Breast epithelium (tissue), 4 donors: ENCODE measurements at places on chromosomes 2 and 18.

GRCh38 chr2:2926858-2927175 is 450.8 kb downstream of the EIPR1 start:
- DNase-seq = no peak

DNA sequence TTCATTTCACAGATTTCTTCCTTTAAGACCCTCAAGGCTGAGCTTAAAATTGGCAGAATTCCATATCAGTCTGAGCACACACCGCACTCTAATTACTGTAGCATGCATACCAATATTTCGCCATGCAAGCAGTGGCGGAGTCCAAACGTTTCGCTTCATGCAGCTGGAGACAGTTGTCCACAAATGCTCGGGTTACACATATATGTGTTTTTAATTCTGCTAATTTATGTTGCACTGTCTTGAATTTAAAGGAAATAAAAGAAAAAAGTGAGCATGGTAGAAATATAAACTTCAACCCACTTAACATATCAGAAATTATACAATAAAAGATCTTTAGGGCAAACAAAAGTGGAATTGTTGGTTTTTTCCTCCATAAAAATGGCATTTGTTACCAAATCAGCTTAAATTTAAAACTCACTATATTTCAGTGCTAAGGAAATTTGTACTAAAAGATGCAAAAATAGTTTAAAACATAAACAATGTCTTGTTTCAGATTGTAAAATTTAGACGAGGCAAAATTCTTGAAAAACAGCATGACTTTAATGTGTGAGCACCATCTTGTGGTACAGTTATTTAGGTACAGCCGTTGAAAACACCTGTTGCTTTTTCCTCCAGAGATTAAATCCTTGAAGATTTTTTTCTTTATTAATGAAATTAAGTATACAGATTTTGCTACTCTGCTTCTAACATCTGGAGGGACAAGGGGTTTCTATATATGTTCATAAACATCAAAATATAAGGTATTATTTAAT is 24.1 kb upstream of the KANSL1L start:
- no peak for DNase-seq

GRCh38 chr18:8962855-8963635 is 139.5 kb upstream of the NDUFV2 start:
- no peak for DNase-seq

GRCh38 chr18:14767474-14767873 is 19.5 kb downstream of the ANKRD30B start:
- DNase-seq = no peak

- peak; percentile 71 for DNase-seq
Measured at GRCh38 chr2:98730053-98730706, 752 bp downstream of the MGAT4A start.

- DNase-seq = no peak
Measured at GRCh38 chr2:6831229-6831628, 34.5 kb downstream of the CMPK2 start.

DNA sequence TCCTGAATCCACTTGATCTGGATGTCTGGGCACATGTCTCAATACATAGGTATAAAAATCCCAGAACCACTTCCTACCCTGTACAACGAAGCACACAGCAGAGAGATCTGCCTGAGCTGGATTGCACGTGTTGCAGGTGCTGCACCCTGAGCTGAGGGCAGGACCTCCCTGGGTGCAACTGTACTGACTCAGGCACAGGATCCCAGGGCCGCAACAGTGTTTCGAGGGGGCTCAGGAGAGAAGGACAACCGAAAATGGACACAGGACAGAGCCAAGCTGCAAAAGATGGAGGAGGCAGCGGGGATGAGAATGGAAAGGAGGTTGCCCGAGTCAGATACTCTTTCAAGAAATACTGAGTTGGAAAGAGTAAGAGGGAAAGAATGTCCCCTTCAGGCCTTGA is 354.1 kb downstream of the EIPR1 start:
- no peak for DNase-seq

- peak; percentile 47 for DNase-seq
Measured at GRCh38 chr2:1484131-1484884, 71.0 kb downstream of the TPO start.

GRCh38 chr2:132550946-132551345 is 119.1 kb downstream of the LYPD1 start:
- DNase-seq = no peak

DNA sequence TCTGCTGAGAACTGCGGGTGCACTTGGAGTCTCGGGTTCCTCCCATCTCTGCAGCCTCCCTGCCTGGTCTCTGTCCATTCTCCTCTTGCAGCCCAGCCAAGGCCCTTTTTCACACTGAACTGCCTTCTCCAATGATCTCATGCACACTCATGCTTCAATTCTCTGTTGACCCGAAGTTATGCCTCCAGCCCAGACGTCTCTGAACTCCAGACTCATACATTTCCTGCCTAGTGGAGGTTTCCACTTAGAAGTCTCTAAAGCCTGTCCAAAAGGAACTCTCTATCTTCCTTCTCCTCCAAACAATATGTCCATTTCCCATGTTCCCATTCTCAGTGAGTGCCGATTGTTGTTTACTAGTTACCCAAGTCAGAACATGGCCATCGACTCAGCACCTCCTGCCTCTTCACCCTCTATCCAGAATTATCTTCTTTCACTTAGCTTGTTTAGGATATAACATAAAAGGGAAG is 155.2 kb downstream of the IRS1 start:
- DNase-seq = no peak

GRCh38 chr18:11002796-11003195 is 146.6 kb downstream of the PIEZO2 start:
- DNase-seq = no peak

DNA sequence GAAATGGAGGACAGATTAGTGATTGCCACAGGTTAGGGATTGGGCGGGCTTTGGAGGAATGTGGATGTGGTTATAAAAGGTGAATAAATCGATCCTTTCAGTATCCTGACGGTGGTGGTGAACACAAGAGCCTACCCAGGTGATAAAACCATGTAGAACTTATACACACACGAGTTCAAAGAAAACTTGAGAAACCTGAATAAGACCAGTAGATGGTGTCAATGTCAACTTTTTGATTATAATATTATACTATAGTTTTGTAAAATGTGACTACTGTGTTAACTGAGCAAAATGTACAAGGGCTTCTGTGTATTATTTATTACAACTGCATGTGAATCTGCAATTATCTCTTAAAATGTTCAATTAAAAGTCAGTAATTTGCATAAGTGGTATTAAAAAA is 136.3 kb downstream of the ERBB4 start:
- no peak for DNase-seq

DNA sequence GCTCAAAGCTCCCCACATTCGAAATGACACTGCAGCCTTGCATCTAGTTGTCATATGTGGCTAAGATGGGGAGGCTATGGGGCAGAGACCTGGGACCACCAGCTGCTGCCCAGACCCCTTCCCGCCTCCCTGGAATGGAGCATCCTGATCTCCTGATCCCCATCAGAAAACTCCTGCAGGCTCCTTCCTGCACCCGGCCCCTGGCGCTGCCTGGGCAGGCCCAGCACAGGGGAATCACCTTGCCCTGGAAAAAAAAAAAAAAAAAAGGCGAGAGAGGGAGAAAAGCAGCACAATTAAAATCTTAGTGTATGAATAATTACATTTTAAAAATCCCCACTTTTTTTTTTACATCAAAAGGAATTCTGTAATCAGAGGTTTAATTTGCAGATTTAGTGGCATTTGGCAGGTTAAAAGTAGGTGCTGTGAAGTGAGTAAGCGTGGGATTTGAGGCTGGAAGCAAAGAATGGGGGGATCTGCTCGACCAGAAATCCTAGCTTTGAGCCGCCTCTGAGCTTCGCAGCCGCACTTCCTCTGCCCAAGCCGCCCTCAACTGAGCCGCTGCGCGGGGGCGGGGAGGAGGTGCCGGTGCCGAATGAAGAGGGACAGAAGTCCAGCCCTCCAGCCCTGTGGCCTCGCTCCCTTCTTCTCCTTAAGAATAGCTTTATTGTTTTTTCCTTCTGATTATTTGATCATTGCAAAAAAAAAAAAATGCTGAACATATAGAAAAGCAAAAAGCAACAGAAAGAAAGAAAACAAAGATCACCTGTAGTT is 30.0 kb downstream of the THNSL2 start:
- no peak for DNase-seq

- DNase-seq = no peak
Measured at GRCh38 chr2:133952896-133953295, 301.0 kb upstream of the MGAT5 start.

DNA sequence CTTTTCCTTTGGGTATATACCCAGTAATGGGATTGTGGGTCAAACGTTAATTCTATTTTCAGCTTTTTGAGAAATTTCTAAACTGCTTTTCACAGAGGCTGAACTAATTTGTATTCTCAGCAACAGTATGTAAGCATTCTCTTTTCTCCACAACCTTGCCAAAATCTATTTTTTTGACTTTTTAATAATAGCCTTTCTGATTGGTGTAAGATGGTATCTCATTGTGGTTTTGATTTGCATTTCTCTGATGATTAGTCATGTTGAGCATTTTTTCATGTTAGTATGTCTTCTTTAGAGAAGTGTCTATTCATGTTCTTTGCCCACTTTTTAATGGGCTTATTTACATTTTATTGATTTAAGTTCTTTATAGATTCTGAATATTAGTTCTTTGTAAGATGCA is 145.5 kb downstream of the TRABD2A start:
- no peak for DNase-seq

GRCh38 chr18:7070466-7070865 is 47.1 kb downstream of the LAMA1 start:
- no peak for DNase-seq

DNA sequence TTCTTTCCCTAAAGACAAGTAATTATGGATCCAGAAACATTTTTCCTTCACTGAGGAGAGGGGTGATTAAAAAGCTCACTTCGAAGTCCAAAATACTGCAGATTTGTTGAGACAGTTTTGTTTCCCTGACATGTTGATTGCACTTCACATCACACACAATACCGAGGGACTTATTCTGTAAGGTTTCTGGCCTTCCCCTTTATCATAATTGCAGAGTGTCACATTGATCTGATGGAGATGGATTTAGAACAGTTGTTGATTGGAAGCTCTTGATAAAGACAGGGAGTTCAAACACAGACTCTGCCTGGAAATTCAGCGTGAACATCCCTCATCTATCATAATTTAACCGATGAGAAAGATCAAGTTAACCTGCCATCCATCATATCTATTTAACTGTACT is 163.6 kb downstream of the PTPRM start:
- DNase-seq = no peak

DNA sequence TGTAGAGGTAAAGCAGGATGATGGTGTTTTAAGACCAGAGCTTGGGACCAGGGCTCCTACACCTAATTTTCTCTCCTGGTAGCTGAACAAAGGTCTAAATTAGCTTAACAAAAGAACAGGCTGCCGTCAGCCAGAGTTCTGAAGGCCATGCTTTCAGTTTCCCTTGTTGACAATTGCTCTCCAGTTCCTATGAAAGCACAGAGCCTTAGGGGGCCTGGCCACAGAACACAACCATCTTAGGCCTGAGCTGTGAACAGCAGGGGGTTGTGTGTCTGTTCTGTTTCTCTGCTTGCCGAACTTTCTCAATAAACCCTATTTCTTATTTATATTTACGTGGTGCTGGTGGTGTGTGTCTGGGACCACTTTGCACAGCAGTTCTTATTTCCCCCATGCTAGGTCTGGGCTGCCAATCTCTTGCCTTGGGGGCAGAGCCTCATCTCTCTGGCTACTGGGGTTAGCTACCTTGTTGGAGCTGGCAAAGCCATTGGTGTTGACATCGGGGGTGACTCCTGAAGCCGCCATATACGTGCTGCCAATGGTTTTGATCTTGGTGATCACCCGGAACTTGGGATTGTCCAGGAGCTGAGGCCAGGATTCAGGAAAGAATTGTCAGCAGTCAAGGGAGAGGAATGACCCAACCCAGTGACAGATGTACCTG is 29.0 kb downstream of the CENPO start:
- DNase-seq = no peak

DNA sequence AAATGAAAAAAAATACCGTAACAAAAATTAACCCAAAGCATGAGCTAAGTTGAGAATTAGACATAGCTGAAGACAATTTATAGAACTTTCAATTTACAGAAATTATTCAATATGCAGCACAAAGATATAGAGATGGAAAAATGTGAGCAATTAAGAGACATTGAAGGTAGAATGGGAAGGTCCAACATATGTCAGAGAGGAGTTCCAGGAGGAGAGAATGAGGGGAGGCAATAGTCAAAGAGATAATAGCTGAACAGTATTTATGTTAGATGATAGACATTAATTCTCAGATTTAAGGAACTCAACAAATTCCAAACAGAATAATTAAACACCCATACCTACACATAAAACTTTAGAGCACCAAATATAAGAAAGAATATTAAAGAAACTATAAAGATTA is 103.0 kb upstream of the MSTN start:
- DNase-seq = no peak

- DNase-seq = no peak
Measured at GRCh38 chr2:168705534-168706470, 96.6 kb upstream of the NOSTRIN start.

GRCh38 chr2:239499726-239500573 is 99.1 kb upstream of the HDAC4 start:
- no peak for DNase-seq

DNA sequence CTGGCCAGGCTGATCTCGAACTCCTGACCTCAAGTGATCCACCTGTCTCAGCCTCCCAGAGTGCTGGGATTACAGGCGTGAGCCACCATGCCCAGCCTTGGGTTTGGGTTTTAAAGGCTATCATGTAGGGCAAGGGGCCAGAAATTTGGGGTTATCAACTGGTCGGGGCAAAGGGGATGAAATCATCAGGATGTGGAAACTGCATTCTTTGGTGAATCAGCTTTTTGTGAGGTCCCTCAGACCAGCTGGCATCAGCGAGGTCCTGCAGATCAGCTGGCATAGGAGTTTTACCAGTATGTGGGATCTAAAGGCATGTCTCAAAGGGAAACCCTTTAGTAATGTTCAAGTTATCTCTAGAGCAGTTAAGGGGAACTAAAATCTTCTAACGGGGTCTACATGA is 6.4 kb upstream of the GEMIN6 start:
- no peak for DNase-seq

GRCh38 chr2:60411295-60411694 is 142.2 kb downstream of the BCL11A start:
- DNase-seq = no peak
